Activated CD8-positive, alpha-beta memory T cell treated with anti-CD3 and anti-CD28 coated beads for 4 hours (primary cell): ENCODE measurements at places on chromosomes 3 and 15.

- DNase-seq, result no peak
Observed at GRCh38 chr3:151770956-151771355, 37.2 kb downstream of the AADACL2 start.

- DNase-seq, result no peak
Observed at GRCh38 chr3:101461451-101461850, 51.6 kb downstream of the SENP7 start.

- no peak for DNase-seq
Observed at GRCh38 chr15:72136170-72137051, 18.2 kb downstream of the SENP8 start.

GRCh38 chr3:54960701-54961100, 32.8 kb upstream of the LRTM1 start:
- DNase-seq, result no peak

- no peak for DNase-seq
Observed at GRCh38 chr15:43934480-43934879, 107.7 kb downstream of the WDR76 start.

GRCh38 chr15:24856397-24857390, 98.1 kb upstream of the SNRPN start:
- no peak for DNase-seq

GRCh38 chr3:136270179-136270578, 20.0 kb downstream of the PCCB start:
- no peak for DNase-seq

- no peak for DNase-seq
Observed at GRCh38 chr3:175612487-175613196, 753.5 kb downstream of the NAALADL2 start.

DNA sequence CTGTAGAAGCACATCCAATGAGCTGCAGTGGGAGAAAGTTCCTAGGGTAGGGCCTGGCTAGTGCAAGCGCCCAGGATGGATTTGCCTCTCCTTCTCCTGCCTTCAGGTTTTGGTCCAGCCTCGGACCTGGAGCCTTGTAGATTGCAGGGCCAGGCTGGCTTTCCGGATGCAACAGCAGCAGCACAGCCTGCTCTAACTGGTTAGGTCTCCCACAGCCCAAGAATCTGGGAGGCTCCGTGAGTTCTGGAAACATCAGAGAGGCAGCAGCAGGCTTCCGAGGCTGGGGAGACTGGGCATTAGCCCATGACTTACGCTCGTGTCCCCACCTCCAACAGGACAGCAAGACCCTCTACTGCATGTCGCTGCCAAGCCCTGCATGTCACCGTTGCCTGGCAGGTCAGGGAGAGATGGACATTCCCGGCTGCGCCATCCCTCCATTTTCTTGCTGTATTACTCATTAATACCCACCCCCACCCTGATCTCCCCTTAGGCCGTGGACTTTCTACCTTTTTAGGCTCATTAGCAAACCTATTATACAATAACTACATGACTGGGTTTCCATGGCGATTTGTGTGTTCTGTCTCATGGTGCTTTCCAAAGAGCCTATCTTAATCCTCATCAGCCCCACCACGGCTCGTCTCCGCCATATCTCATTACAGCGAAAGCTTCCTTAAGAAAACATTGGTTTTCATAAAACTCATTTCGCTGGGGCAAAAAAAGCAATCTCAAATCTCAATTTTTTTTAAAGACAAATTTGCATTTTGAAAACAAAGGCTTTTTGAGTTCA, 40.9 kb upstream of the RGMA start:
- DNase-seq, result no peak

GRCh38 chr15:29533647-29534046, 264.0 kb upstream of the NSMCE3 start:
- no peak for DNase-seq

DNA sequence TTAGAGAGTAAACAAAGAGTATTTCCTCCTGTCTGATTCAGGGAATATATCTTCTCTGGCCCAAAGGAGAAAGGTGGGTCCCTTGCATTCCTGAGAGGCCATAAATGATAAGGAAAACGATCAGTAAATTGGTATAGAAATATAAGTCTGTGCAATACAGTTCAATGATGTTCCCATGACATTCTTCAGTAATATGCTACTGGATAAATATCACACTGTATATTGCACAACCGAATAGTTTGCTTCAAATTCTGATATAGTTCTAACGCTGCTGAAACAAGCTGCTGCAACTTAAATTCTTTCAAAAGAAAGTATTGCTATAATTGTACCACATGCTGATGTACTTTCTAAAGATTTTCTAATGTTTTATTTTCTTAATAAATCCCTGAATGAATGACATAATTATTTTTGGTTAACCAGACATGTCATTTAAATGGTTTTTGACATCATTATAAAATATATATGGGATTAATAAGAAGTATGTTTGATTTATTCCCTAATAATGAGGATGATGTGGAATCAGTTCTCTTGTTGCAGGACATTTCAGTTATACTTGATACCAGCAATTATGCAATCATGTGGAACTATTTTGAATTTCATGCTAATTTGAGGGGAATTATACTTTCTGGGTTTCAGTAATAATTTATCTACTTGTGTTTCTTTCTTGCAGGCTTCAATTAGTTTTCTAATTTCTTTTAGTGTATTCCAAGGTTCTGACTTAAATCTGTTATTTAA, 44.9 kb downstream of the FGF7 start:
- DNase-seq, result no peak

DNA sequence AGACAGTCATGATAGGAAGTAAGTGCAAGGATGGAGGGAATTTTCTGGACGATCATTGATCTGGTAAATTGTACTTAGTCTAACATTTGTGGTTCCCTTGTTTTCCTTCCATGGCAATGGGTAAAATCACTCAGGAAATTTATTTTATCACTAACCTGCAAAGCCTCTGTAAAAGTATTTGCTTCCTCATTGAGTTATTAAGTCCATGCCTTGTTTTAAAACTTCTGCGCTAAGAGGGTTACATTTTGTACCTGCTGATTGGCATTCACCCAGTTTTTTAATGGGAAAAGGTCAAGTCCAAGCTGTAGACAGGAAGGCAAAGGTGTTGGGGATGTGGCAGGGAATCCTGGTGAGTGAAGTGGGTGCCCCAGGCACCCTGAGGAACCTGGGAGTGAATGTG, 146.2 kb upstream of the NR2F2 start:
- no peak for DNase-seq

DNA sequence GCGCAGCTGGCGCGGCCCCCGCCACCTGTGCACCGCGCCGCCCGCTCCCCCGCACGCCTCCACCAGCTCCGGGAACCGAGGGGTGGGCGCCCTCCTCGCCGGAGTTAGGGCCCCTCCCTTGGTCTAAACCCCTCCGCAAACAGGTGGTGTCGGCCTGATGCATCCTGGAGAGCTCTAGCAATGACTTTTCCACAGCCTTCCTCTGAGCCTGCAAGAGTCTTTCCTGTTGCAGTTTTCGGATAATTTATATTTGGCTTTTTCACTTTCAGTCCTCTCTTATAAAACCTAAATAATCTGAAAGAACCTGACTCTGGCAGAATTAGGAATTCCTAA, 334 bp upstream of the IGSF11 start:
- no peak for DNase-seq

- no peak for DNase-seq
Observed at GRCh38 chr3:46321461-46322104, 32.3 kb upstream of the CCR2 start.

GRCh38 chr15:42149493-42150218, 6.8 kb downstream of the PLA2G4F start:
- no peak for DNase-seq

GRCh38 chr3:41716471-41716870, 245.4 kb downstream of the ULK4 start:
- no peak for DNase-seq

DNA sequence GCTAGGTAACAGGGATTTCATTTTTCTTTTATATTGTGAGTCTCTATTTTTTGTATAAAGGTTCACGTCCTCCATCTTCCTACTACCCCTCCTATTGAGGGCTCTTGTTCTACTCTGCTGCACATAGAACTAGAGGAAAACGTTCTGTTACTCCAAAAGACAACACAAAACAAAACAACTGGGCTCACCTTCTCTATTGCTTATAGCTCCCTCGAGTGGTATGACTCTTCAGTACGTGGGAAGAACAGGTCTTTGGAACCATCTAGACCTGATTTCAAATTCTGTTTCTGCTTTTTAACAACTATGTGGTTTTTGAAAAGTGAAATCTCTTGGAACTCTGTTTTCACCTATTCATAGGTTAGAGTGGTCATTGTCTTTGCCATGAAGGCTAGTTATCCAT, 515.3 kb downstream of the SOX2 start:
- DNase-seq, result no peak

- no peak for DNase-seq
Observed at GRCh38 chr3:45756055-45756454, 40.3 kb downstream of the SLC6A20 start.

GRCh38 chr15:90645873-90646575, 71.1 kb upstream of the BLM start:
- no peak for DNase-seq

DNA sequence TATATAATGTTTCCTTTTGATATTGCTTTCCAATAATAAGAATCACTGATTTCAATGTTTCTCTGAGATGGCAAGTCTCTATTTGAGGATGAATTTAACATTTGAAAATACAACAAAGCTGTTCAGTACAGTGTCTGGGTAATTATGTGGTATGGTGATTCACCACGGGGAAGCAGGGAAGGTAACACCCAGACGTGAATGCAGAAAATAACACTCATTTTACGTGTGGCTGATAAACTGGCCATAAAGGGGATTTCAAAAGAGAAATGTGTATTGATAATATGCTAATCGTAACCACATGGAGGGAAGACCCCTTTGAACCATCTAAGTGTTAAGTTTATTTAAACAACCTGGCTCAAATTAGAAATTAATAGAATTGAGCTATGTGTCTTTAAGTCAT, 344.6 kb downstream of the GRM7 start:
- no peak for DNase-seq

DNA sequence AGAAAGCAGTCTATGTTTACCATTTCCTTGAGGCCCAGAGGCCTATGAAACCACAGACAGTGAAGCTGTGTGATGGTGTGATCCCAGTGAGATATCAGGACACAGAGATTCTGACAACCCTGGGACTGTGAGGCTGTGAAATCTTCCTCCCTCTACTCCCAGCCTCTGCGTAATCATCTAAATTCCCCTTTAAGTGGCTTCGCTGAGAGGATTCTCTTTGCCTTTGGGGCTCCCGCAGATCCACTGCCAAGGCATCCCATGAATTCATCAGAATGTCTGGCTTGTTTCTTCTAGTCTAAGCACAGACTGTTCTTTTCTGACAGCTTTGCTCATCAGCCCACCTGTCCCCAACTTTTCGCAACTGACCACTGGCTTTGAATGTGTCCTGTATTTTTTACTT, 901.2 kb upstream of the NR2F2 start:
- DNase-seq, result no peak

DNA sequence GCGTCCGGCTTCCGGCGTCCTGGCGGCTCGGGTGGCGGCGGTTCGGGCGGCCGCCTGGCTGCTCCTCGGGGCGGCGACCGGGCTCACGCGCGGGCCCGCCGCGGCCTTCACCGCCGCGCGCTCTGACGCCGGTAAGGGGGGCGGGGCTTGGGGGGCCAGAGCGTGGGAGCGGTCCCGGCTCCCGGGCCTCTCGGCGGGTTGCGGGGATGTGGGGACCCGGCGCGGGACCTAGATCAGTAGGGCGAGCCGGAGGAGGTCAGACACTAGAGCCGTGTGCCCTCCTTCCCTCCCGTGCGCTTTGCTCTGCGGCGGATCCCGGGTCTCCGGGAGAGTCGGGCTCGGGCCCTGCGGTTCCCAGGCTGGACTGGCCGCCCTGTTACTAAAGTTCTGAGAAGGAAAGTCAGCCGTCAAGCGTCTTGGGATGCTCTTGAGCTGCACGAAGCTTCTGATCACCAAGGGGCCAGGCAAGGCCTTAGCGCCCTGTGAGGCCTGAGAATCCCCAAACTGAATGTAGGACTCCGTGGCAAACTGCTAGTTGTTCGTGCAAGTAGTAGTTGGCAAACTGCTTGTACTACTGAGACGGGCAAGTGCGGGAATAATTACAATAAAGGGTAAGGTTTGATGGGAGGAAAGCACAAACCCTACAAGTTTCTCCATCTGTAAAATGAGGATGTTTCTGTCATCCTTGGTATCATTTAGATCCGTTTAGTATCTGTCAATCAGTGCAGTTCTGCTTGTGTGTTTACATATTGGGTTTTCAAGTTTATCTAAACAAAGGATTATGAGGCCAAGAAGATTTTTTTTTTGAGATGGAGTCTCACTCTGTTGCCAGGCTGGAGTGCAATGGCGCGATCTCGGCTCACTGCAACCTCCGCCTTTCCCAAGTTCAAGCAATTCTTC, 587 bp downstream of the PIGX start:
- peak; percentile 37 for DNase-seq

GRCh38 chr3:55013145-55013925, 85.5 kb upstream of the LRTM1 start:
- DNase-seq, result no peak

GRCh38 chr3:194203482-194204041, 67.6 kb downstream of the HES1 start:
- DNase-seq, result peak; percentile 6

- no peak for DNase-seq
Observed at GRCh38 chr15:44636976-44637375, 26.5 kb downstream of the SPG11 start.

GRCh38 chr3:172167892-172168648, 128.7 kb downstream of the FNDC3B start:
- no peak for DNase-seq

GRCh38 chr3:178618197-178618596, 82.0 kb downstream of the KCNMB2 start:
- no peak for DNase-seq

GRCh38 chr3:134312873-134313846, 61.1 kb downstream of the AMOTL2 start:
- no peak for DNase-seq
